ENCODE measurements at places on chromosomes 2 and 18. TPM values are rescaled to one million over a fixed set of nuclear protein-coding genes. Genes with fewer than 3 reads are reported as not detected.

The TBC1D8 gene
- 27.2 TPM for total RNA-seq

The REG1B gene
- total RNA-seq: not detected

DNA sequence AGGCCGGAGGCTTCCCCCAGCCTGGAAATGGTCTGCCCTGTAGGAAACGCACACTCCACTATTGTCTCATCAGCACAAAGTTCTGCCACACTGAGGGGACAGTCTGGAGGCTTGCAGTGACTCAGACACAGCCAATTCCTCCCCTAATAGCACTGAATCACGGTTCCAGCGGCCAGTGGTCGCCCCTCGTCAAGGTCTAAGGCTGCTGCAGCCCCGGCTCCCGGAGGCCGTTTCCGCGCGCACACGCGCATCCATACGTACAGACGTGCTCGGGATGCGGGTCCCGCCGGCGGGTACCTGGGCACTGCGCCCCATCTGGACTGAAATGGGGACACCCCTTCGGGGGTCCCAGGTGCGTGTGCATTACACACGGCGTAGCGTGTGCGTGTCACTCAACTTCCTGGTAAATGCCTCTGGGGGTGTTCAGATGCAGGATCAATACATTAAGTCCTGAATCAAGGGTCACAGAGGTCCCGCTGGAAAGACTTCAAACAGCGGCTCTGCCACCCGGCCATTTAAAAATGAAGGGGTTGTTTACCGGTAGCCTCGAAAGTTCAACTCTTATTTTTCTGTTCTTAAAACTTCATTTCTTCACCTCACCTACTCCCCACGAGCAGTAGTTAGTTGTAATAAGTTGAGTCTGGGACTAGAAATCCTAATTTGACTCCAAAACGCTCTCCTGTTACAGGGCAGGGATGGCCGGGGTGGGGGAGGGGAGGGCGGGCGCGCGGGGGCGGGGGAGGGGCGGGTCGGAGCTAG, 572 bp upstream of the ZNF516 start:
- peak overlapping the region; percentile 71 for H3K27ac ChIP-seq
- no peaks in the 10 kb centered on the region for H3K27me3 ChIP-seq
- no peaks in the 10 kb centered on the region for H3K4me1 ChIP-seq

DNA sequence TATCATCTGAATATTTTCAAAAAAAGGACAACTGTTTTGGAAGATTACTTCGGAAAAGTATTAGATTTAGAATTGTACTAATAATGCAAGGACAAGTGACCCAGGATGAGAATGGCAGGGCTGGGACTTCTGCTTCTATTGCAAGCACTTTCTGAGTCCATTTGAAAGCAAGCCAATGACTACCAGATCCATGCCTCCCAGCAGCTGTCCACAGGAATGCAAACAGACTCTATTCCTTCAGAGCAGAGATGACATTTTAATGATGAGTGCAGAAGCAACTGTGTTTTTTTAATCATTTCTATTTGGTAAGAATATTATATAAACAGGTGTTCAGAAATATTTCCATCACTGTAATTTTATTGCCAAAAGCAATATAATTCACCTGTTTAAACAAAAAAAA, 456.7 kb downstream of the SOX11 start:
- DNase-seq: no peak
- no peaks in the 10 kb centered on the region for H3K36me3 ChIP-seq
- H3K27ac ChIP-seq: no peak overlapping the region
- no peak overlapping the region for H3K4me3 ChIP-seq
- H3K27me3 ChIP-seq: no peaks in the 10 kb centered on the region

DNA sequence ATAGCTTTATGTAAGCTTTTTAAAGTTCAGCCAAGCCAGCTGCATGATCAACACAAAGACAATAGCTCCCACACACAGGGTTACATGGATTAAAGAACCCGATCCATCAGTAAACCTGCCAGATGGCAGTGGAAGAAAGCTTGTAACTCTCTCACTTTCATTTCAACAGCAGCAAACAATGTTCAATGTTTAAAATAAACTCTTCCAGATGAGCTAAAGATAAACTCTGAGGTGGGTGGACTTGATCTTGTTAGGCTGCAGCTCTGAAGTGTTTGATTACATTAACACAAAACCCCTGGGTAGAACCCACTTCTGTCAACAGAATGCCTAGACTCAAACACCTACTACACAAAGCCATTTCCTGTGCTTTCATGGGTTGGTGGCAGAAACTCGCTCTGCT, 13.9 kb downstream of the RDH14 start:
- H3K4me3 ChIP-seq: no peak overlapping the region
- H3K27me3 ChIP-seq: no peaks in the 10 kb centered on the region
- no peak overlapping the region for H3K27ac ChIP-seq
- DNase-seq: no peak
- H3K4me1 ChIP-seq: peaks cover 2% of the 10 kb centered on the region

- no peak for DNase-seq
- H3K4me3 ChIP-seq: no peak overlapping the region
- no peaks in the 10 kb centered on the region for H3K27me3 ChIP-seq
- H3K36me3 ChIP-seq: no peaks in the 10 kb centered on the region
Observed at GRCh38 chr2:28338831-28339321, 53.8 kb upstream of the FOSL2 start.

GRCh38 chr2:44691174-44691785, 250.2 kb upstream of the SIX3 start:
- H3K36me3 ChIP-seq: no peaks in the 10 kb centered on the region
- no peak overlapping the region for H3K27ac ChIP-seq
- H3K4me1 ChIP-seq: no peaks in the 10 kb centered on the region
- no peaks in the 10 kb centered on the region for H3K27me3 ChIP-seq
- DNase-seq: no peak

DNA sequence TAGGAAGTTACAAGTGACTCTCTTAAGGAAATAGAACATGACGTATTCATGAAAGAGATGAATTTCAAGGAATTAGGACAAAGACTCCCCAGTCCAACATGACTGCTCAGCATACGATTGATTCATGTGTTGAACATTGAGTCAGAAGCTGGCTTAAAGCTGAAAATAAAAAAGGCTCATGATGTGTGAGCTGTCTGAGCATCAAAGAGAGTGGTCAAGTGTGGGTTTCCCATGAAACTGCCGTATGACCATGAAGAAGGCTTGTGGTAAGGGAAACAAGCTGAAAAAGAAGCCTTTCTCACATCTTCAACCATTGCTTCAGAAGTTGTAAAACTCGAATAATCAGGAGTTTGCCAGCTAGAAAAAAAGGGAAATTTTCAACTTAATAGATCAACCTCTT, 201.9 kb upstream of the APCDD1 start:
- no peak overlapping the region for H3K4me3 ChIP-seq
- no peaks in the 10 kb centered on the region for H3K36me3 ChIP-seq
- H3K4me1 ChIP-seq: no peaks in the 10 kb centered on the region
- DNase-seq: no peak
- H3K27me3 ChIP-seq: no peaks in the 10 kb centered on the region

The RAB27B gene
- 0.98 TPM for total RNA-seq

The HMSD gene
- total RNA-seq: 0.27 TPM

GRCh38 chr2:152241948-152242729, 66.6 kb upstream of the STAM2 start:
- no peak overlapping the region for H3K27ac ChIP-seq
- no peaks in the 10 kb centered on the region for H3K4me1 ChIP-seq
- no peak overlapping the region for H3K4me3 ChIP-seq
- no peaks in the 10 kb centered on the region for H3K27me3 ChIP-seq
- H3K36me3 ChIP-seq: no peaks in the 10 kb centered on the region

The YES1 gene
- total RNA-seq: 37.6 TPM

The MROH2A gene
- total RNA-seq: 7.6 TPM

The TGFA gene
- total RNA-seq: 2.1 TPM

DNA sequence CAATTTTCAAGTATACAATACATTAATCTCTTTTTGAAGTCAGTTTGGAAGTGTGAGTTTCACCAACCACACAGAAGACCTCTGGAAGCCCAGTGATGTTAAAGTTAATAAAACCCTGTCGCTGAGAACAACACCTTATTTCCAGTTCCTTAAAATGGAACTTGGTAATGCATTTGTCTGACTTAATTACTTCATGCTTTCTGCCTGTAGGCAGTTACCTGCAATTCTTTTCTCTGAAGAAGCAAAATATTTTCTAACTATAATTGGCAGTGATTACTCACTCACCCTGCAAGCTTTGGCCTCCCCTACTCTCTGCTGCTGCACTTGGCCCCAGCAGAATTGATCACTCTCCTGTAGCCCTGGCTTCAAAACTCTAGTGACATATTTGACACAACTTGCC, 81.5 kb downstream of the TXNL1 start:
- no peaks in the 10 kb centered on the region for H3K36me3 ChIP-seq
- DNase-seq: no peak
- no peaks in the 10 kb centered on the region for H3K27me3 ChIP-seq
- H3K4me1 ChIP-seq: no peaks in the 10 kb centered on the region
- no peak overlapping the region for H3K4me3 ChIP-seq

GRCh38 chr2:67374481-67374880, 22.7 kb upstream of the ETAA1 start:
- DNase-seq: no peak
- H3K4me1 ChIP-seq: no peaks in the 10 kb centered on the region
- H3K27ac ChIP-seq: no peak overlapping the region
- no peaks in the 10 kb centered on the region for H3K27me3 ChIP-seq
- no peaks in the 10 kb centered on the region for H3K36me3 ChIP-seq
- no peak overlapping the region for H3K4me3 ChIP-seq

- H3K4me3 ChIP-seq: peak overlapping the region; percentile 24
- peaks cover 57% of the 10 kb centered on the region for H3K27me3 ChIP-seq
- no peak overlapping the region for H3K27ac ChIP-seq
- H3K36me3 ChIP-seq: no peaks in the 10 kb centered on the region
- peaks cover 7% of the 10 kb centered on the region for H3K4me1 ChIP-seq
- no peak for DNase-seq
Observed at GRCh38 chr2:44939106-44940048, 2.1 kb upstream of the SIX3 start.

DNA sequence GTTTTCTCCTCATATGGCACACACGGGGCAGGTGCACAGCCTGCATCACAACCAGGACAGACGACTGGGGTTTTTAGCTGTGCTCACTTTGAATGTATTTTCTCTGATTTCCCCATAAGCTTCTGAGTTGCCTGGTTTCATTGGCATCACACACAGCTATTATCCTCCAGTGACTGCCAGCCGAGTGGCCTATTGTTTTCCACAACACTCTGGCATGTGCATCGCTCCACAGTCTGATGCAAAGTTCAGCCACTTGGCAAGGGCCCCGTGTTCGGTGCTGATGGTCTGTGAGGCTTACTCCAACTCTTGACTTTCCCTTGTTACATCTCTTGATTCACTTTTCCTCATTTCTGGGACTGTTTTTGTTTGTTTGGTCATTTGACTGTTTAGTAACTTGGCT, 593.1 kb downstream of the CBLN2 start:
- H3K27me3 ChIP-seq: no peaks in the 10 kb centered on the region
- DNase-seq: no peak
- no peaks in the 10 kb centered on the region for H3K4me1 ChIP-seq
- no peaks in the 10 kb centered on the region for H3K36me3 ChIP-seq
- H3K27ac ChIP-seq: no peak overlapping the region
- H3K4me3 ChIP-seq: no peak overlapping the region

The IL1RL1 gene
- 18.0 TPM for total RNA-seq

DNA sequence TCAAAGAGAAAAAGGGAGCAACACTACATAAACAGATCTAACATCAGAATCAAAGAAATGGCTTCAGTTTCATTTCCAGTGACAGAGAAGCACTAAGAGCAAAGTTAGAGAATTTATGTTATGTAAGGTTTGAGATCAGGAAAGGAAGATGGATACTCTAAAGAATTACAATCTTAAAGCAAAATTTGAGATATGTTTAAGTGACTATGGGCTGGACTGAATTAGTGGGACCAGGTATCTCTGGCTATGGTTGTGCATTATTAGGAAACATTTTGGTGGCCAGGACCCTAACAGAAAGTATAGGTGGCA, 208.2 kb downstream of the CCDC178 start:
- H3K27ac ChIP-seq: no peak overlapping the region
- H3K4me1 ChIP-seq: no peaks in the 10 kb centered on the region
- H3K27me3 ChIP-seq: no peaks in the 10 kb centered on the region
- no peak for DNase-seq

The ST6GAL2 gene
- 0.55 TPM for total RNA-seq

DNA sequence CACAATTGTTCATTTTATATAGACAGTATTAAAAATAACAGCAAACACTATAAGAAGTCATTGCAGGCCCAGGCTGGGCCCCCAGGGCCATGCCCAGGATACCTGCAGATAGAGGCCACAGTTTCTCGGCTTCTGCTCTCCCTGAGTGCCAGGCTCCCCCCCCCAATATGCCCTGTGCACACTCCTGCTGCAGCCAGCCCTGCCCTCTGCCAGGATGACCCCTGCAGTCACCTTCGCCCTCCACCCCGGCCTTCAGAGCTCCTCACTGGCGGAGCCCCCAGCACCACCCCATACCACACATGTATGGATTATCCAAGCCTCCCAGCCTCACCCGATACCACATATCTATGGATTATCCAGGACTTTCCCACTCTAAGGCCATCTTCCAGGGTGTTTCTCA, 104.5 kb downstream of the TPO start:
- no peak overlapping the region for H3K4me3 ChIP-seq
- no peaks in the 10 kb centered on the region for H3K36me3 ChIP-seq
- no peaks in the 10 kb centered on the region for H3K27me3 ChIP-seq
- DNase-seq: no peak
- H3K4me1 ChIP-seq: no peaks in the 10 kb centered on the region

The CCDC102B gene
- 0.86 TPM for total RNA-seq

DNA sequence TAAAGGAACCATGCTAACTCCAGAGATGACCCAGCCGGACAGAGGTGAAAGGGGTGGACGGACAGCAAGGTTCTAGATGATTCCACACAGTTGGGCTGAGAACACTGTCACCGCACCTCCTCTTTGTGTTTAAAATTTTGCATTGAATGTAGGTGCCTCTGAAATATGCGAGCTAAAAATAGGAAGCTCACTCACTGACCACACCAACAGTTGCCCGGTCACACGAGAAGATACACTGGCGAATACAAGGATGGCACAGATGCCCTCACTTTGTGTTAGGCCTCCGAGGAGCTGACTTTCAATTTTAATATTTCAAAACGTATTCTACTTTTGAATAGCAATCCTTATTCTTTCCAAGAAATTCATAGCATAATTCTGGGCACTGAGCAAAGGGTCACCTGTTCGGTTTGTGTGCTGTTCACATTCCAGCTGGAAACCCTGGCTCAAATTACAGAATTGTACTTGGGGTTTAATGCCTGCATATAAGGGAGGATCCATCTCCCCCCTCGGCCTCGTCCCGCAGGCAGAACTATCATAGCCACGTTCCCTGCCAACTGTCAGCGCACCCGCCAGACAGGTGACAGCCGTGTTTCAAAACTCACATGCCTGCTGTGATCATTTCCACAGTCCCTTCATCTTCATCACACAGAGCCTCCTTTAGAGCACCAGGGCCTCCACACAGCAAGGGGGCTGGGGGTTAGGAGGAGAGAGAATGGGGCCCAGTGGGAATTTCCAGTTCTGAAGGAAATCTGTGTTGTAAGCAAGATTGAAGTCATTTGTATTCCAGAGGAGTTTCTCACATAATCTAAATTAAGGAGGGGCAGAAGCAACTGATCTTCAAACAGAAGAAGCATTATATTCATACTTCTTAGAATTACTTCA, 48.2 kb downstream of the ADI1 start:
- no peak for DNase-seq
- H3K4me3 ChIP-seq: no peak overlapping the region
- H3K27ac ChIP-seq: peak overlapping the region; percentile 2
- H3K4me1 ChIP-seq: no peaks in the 10 kb centered on the region
- peaks cover 7% of the 10 kb centered on the region for H3K36me3 ChIP-seq

Measured in right lobe of liver (tissue), 6 donors.